Inflammatory macrophage treated with lipopolysaccharide for 1 hour (primary cell): ENCODE measurements at places on chromosomes 12 and 14.
A peak's percentile ranks its signal among the peaks of the same experiment; 100 is the strongest.

DNA sequence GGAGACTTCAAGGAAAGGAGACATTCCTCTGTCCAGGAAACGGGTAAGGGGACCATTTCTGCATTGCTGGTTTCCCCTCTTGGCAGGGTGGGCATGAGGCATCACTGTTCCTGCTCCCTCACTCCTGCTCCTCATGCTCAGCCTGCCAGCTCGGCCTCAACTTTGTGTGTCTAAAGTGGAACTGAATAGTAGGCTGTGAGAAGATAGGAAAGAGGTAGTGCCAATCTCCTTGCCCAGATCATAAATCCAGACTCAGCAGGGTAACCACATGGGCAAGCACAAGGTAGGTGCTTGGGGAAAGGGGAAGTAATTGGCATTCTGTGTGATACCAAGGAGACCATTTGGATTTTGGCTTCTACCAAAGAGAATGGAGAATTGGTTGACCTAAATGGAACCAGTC is 2.6 kb downstream of the LTB4R start:
- no peak for DNase-seq

DNA sequence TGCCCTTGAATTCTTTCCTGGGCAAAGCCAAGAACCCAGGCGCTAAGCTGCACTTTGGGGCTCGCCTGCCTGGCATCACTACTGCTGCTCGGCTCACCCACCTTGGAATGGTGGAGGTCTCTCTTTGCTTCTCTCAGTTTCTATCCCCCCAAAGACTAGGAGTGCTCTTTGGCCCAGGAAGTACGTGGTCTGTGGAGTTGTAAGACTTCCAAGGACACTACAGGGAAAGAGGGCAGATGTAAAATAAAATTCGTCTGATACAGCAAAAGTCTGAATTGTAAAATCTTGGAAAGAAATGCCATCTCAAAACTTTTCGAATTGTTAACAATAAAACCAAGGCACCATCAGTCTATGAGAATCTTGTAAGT is 52.5 kb upstream of the MAP1LC3B2 start:
- no peak for DNase-seq

DNA sequence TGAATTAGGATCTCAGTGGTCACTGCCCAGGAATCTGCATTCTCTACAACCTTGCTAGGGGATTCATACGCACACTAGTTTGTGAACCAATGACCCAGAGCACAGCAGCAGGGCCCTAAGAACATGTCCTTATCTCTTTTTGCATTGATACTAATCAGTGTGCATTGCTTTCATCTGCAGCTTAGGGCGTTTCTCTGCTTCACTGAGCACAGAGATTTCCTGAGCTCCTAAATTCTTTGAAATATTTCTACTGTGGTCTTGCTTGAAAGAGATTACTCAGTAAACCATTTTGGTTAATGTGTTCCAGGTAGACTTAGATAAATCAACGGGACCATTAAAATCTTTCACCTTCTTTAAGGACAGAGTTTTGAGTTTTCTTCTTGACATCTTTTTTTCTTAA is 351.3 kb upstream of the KITLG start:
- DNase-seq, result no peak

DNA sequence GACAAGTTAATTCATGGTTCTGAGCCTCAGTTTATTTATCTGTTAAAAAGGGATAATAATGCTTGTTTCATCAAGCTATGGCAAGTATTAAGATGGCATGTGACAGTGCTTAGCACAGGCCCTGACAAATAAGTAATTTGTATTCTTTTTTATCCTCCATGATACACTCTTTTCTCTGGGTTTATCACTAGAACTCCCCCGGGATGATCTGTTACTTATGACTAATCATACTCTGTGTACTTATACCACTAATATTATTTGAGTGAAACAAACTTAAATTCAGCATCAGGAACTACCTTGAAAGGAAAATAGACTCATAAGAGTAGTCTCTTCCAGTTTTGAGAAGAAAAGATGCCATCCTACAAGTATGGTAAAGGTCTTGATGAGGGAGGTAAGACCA is 283.8 kb downstream of the PAWR start:
- DNase-seq, result no peak

GRCh38 chr14:96783915-96784224 is 13.3 kb upstream of the VRK1 start:
- peak; percentile 94 for DNase-seq

GRCh38 chr12:31466768-31467167 is 124.2 kb downstream of the DENND5B start:
- no peak for DNase-seq

DNA sequence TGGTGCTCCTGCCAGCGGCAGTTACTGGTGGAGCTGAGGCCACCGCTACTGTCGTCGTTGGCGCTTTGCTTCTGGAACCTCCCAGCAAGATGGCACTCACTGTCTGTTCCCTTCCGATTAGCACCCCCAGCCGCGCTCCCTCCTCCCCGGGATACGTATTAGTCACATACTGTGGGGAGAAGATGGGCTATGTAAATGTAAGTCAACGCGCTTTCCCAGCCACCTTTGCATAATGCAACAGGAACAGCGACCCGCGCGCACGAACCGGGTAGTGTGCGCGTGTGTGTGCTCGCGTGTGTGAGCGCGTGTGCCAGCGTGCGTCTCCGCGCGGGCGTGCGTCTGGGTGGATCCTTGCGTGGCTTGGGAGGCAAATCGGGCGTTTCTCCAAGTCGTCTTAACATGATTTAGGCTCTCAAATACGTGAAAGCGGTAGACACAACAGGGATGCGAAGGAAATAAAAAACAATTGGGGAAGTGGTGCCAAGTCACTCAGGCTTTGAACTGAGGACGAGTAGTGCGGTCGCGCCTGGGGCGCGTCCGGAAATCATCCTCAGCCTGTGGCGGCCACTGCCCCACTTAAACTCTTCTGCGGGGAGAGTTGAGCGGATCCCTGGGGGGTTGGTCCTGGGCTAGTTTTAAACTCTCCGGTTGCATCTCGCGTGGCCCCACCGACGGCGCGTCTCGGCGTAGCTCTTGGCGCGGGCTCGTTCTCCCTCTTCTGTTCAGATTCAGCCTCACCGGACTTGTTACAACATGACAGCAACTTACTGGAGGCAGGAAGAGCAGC is 1.8 kb downstream of the FLRT2 start:
- DNase-seq, result peak; percentile 52

- DNase-seq, result peak; percentile 22
Measured at GRCh38 chr12:64175254-64175945, 46.7 kb downstream of the KICS2 start.

DNA sequence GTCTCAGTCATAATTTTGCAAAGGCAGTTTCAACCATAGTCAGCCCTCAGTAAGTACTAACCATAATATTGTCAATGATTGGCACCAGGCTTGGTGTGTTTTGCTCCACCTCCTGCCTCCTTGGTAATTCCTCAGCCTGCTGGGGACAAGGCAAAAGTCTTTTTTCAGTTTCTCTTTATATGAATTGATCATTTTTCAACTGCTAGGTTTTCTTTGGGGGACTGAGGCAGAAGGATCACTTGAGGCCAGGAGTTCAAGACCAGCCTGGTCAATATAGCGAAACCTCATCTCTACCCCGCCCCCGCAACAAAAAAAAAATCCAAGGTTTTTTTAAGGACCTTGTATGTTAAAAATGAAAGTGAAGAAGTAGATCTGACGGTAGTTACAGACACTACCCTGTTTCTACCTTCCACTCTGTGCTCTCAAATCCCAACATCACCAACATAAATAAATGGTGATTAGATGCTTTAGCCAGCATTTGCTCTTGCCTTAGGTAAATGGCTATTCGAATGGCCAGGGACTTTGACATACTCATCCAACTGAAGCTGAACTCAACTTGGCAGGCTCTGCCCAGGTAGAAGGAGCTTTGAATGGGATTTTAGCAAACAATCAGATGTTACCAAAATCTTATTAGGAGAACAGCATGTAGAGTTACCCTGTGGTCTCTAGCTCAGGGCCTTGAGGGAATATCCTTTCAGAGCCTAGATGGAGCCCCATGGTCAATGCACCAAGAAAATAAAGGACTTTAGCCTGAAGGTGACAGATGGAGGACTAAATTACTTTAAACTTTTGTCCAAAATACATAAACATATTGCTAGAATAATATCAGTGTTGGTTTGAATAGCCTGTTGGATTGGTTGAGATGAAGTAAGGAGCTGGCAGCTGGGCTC is 126.9 kb upstream of the AMIGO2 start:
- no peak for DNase-seq

DNA sequence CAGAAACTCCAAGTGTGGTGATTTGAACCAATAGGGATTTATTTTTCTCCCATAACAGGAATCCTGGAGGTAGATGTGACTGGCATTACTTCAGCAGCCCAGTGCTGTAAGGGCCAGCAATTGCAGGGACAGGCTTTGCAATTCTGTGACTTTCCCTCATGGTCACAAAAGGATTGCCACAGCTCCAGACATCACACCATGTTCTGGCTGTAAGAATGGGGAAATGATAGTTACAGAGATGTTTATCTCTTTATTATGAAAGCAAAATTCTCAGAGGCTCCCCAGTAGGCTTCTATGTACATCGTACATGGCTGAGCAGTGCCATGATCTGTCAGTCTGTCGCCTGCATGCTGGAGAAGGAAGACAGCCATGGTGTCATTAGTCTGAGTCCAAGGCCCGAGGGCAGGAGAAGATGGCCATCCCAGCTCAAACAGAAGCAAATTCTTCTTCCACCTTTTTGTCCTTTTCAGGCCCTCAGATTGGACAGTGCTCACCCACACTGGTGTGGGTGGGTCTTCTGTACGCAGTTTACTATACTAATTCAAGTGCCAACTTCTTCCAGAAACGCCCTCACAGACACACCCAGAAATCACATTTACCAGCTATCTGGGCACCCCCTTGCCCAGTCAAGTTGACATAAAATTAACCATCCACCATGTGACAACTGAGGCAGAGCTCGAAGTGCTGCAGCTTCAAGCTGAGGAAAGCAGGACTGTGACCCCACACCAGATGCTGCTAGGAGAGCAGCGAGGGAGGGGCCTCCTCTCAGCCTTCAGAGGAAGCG is 17.2 kb downstream of the ZBTB42 start:
- DNase-seq, result peak; percentile 63

DNA sequence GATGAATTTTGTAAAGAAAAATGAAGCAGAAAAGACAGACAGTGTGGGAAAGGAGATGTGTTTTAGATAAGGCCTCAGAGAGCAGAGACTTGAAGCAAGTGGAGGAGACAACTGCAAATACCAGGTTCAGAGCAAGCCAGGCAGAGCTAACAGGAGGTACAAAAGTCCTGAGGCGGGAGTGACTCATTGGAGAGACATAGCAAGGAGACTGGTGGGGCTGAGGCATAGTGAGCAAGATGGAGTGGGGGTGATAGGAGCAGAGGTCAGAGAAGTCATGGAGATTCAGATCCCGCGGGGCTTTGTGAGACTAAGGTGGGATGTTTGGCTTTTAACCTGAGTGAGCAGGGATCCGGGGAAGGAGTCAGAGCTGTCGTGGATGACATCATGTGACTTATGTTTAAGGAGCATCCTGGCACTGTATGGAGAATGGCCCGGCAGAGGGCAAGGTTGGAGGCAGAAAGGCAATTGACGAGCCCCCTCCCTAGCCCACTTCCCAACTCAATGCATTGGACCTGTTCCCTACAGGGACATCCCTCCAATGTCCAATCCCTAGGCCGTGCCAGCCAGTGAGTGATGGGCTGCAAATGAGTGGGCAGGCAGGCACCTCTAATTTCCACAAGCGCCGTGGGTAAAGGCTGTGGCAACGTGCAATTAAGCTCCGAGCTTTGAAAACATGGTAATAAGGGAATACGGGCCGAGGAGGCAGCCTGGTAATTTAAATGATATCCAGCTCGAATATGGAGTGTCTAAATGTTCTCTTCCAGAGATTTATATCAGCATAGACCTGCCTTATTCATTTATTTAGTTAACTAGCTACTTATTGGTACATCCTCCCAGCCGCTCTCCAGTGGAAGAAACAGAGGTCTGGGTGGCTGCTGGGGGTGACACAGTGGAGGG is 206.8 kb upstream of the LHX5 start:
- no peak for DNase-seq

DNA sequence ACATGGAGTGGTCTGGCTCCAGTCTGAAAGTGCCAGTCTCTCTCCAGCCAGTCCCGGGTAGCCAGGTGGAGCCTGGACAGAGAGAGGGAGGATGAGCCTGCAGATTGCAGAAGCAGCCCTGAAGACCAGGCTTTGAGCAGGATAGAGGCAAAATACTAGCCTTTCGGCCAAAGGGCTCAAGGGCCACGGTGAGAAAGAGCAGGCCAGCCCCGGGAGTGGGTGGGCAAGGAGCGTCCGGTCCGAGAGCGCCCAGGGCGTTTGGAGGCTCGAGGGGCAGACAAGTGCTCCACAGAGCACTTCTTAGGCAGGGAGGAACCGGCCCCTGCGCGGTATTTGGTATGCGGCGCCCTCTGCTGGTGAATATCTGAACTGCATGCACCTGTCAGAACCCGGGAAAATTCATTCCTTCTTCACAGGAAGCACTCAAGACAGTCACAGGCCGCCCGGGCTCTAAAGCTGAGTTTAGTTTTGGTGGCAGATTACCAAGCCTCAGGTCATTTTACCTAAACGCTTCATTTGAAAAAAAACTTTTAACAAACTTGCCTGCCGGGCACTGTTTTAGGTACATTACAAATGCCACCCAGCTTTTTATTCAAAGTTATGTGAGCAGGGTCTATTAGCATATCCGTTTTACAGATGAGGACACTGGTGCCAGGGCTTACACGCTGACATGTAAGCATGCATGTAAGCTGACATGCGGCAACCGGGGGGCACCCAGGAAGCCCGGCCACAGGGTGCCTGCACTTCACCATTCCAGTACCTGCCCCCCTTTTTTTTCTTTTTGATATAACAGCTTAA is 21.0 kb upstream of the PSMC1 start:
- DNase-seq, result peak; percentile 37

DNA sequence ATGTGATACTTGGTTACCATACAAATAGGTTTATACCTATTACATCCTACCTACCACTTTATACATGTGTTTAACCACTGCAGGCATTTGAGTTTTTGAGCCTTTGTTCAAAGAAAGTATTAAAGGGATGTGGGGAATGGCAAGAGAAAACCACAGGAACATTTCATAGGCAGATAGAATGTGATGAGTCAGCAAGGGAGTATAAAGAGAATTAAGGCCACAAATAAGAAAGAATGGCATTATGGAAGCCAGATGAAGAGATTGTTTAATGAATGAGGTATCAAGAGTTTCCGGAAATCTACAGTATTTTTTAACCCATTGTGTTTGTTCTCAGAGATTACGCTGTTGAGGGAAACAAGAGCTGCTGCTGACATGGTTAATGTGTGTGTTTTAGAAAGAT is 66.9 kb downstream of the METTL25 start:
- no peak for DNase-seq

DNA sequence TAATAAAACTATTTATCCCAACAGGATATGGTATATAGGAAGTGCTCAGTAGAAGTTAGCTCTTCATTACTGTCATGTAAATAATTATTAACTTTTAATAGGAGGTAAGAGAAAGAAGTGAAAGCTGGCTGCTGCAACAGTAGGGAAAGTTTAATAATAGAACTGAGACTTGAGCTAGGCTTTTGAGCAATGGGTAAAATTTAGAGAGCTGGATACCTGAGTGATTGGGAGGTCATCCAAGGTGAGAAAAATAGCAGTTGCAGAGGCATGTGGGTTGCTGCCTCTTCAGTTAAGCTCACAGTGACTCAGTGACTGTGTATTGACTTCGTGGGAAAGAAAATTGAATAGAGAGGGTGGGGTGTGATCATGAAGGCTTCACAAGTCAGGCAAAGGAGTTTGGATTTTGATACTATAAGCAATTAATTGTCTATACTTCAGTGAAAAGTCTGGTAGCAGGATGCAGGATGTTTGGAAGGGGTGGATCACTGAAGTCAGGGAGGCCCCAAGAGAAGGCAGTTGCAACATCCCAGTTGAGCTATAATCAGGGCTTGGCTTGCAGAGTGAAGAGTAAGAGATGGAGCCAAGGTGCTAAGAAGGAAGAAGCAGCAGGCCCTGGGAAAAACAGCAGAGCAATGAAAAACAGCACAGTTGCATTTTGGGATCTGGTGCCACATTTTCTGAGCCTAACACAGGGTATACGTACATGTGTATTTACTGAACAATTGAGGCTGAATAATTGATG is 172.0 kb upstream of the FRMD6 start:
- DNase-seq, result no peak
